GM12878 (cell line): ENCODE measurements at places on chromosomes 7 and 10. TPM values are rescaled to one million over a fixed set of nuclear protein-coding genes. Genes with fewer than 3 reads are reported as not detected.

DNA sequence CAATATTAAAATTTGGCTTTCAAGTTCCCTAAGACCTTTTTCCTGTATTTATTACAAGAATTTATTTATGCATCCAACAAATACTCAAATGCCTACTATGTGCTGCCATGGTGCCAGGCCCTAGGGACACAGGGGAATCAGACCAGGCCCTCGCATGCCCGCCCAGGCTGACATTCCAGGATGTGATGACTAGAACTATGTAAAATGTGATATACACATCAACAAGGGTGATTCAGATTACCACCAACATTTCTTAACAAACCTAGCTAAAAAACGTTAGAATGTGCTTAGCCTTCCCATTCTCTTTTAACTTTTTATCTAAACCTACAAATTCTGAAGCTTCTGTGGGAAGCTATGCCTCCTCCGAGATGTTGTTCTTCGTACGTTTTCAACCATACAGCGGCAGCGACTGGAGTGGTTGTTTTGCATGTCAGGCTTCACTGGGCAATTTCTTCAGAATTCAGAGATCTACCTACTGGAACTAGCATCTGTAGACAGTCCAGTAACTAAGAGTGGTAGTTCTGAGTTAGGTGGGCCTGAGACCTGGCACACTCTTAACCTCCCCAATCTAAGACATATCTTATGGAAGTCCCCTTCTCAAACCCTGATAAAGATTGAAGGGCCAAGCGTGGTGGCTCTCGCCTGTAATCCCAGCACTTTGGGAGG, 22.1 kb downstream of the GNA12 start:
- H3K27ac ChIP-seq, result peak overlapping the region; percentile 4; the same call in 1 of the 2 replicates
- peaks cover 49% of the 10 kb centered on the region for H3K4me1 ChIP-seq
- H3K4me3 ChIP-seq, result no peak overlapping the region
- H3K27me3 ChIP-seq, result no peaks in the 10 kb centered on the region
- H3K36me3 ChIP-seq, result no peaks in the 10 kb centered on the region

- H3K36me3 ChIP-seq, result no peaks in the 10 kb centered on the region
- no peaks in the 10 kb centered on the region for H3K4me1 ChIP-seq
- no peak overlapping the region for H3K27ac ChIP-seq
- H3K27me3 ChIP-seq, result no peaks in the 10 kb centered on the region
Observed at GRCh38 chr10:21481407-21481806, 44.1 kb downstream of the SKIDA1 start.

DNA sequence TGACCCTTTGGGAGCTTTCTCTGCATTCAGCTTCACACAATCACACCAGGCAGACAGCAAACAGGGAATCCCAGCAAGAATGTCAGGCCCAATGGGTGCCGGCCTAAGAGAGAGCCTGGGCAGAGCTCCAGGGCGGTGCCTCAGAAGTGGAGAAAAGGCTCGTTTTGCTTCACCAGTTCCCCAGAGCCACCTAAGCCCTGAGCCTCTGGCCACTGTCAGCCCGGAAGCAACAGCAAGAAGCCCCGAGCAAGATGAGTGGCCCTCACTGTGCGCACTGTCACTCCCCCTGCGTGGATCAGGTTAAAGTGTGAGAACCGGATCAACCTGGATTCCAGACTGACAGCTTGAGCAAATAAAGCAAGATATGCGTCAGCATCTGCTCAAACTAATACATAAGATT, 14.7 kb downstream of the CNPY1 start:
- no peaks in the 10 kb centered on the region for H3K4me1 ChIP-seq
- H3K36me3 ChIP-seq, result no peaks in the 10 kb centered on the region
- no peak overlapping the region for H3K27ac ChIP-seq
- no peak overlapping the region for H3K4me3 ChIP-seq

DNA sequence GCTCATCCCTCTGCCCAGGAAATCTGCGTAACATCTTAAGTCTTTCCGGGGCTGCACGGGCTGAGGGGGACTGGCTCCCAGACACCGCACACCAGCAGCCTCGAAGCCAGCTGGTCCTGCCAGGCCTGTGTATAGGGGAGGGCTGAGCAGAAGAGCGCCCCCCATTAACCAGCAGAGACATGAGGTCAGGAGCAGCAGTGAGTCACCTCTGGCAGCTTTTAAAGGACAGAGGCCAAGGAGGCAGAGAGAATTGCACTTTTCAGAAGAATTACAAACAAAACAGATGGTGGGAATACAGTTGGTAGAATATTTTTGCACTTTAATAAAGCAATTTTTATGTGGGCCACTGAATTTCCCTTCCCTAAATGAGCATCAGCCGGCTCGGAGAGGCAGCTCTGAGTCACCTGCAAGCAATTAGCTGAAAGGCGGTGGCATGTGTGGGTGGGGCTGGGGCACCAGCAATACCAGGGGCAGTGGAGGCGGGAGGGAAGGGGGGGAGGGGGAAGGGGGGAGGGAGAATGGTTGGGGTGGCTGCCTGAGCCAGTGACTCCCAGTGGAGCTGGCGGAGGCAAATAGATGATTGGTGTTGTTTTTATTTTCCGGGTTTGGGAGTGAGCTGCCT, 39.1 kb downstream of the GOLGA7B start:
- no peaks in the 10 kb centered on the region for H3K27me3 ChIP-seq
- DNase-seq, result no peak
- no peaks in the 10 kb centered on the region for H3K36me3 ChIP-seq
- H3K4me1 ChIP-seq, result no peaks in the 10 kb centered on the region
- no peak overlapping the region for H3K27ac ChIP-seq
- H3K4me3 ChIP-seq, result no peak overlapping the region

- no peak for DNase-seq
- H3K27ac ChIP-seq, result no peak overlapping the region
- peaks cover 62% of the 10 kb centered on the region for H3K36me3 ChIP-seq
- peaks cover 4% of the 10 kb centered on the region; the same call in 1 of the 2 replicates for H3K4me1 ChIP-seq
- H3K4me3 ChIP-seq, result no peak overlapping the region
Observed at GRCh38 chr7:99392659-99393354, 15.6 kb downstream of the PDAP1 start.

GRCh38 chr7:27243340-27244163, 950 bp downstream of the EVX1 start:
- H3K27me3 ChIP-seq, result peaks cover 21% of the 10 kb centered on the region
- H3K27ac ChIP-seq, result no peak overlapping the region
- no peaks in the 10 kb centered on the region for H3K4me1 ChIP-seq
- no peak for DNase-seq
- H3K36me3 ChIP-seq, result no peaks in the 10 kb centered on the region
- no peak overlapping the region for H3K4me3 ChIP-seq

DNA sequence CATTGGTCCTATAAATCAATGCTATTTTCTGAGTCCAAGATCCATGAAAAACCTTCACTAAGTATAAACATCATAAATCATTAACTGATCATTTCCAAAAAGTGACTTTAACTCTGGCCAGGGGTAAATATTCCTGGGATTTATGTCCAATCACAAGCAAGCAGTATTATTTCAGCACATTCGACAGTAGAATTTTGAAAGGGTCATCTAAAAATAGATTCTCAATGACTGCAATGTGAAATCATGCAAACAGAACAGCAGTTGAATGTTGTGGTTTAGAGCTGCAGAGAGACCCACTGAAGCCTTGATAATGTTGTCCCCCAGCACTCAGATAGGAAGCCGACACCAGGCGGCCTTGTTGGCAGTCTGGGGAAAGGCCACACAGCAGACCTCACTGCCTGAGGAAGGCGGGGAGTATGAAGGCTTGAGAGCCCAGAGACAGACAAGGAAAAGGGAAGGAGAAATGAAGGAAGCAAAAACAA, 38.1 kb downstream of the FAM107B start:
- no peaks in the 10 kb centered on the region for H3K36me3 ChIP-seq
- no peak overlapping the region for H3K4me3 ChIP-seq
- no peak for DNase-seq
- H3K4me1 ChIP-seq, result peaks cover 28% of the 10 kb centered on the region
- 0 out of 2 replicates have a peak overlapping the region, but pooled peaks have one; percentile 10 for H3K27ac ChIP-seq

The VGF gene
- 0.11 and 0.23 TPM in 2 replicates for total RNA-seq
